Activated naive CD4-positive, alpha-beta T cell treated with anti-CD3 and anti-CD28 coated beads, Interleukin-2, amount 50 U/mL, for 16 hours (primary cell): ENCODE measurements at places on chromosomes 6 and 20.

DNA sequence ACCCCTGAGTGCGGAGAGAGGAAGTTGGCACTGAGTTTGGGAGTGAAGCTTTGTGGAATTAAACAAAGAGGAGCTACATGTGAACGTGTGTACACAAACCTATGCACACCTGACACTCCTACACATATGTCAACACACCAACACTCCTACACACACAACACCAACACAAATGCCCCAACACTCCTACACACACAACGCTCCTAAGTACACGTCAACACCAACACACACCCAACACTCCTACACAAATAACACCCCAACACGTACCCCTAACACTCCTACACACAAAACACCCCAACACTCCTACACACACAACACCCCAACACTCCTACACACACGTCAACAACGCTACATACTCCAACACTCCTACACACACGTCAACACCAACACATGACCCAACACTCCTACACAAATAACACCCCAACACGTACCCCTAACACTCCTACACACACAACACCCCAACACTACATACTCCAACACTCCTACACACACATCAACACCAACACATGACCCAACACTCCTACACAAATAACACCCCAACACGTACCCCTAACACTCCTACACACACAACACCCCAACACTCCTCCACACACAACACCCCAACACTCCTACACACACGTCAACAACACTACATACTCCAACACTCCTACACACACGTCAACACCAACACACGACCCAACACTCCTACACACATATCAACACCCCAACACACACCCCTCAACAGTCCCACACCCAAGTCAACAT lies 40.1 kb upstream of the ZBP1 start:
- no peak for DNase-seq

DNA sequence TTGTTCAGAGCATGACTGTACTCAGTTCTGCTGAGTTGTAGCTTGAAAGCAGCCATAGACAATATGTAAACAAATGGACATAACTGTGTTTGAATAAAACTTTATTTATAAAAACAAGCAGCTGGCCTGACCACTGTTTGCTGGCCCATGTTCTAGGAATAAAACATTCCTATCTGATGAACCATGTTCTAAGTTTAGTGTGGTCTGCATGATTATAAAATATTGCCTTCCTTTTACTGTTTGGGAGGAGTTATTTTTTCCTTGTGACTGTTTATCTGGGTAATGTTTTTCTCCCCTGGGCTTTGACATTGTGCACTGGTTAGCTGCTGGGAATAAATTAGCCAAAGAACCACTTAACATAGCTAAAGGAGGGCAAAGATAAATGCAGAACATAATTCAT lies 55.1 kb downstream of the CDS2 start:
- DNase-seq: no peak

- DNase-seq: no peak
Measured at GRCh38 chr6:28424163-28424562, 19.1 kb downstream of the ZSCAN23 start.

GRCh38 chr6:39997101-39997635 lies 62.9 kb upstream of the MOCS1 start:
- no peak for DNase-seq

DNA sequence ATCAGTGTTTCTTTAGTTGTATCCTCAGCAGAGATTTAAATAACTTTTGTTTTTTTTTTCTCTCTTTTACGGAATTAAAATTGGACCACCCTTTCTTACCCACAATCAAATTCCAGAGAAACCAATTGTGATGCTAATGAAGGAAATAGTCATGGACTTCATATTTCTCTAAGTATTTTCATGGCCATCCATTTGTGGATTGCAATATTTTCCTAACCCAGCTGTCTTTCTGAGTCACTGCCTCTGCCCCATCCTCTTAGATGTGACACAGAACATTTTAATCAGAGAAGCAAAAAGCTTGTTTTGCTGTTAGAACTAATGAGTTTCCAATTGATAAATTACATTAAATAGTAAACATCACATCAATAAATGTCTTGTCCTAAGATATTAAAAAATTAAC lies 405.5 kb upstream of the ADGRB3 start:
- DNase-seq: no peak

GRCh38 chr6:141700819-141701218 lies 431.9 kb upstream of the GJE1 start:
- no peak for DNase-seq

DNA sequence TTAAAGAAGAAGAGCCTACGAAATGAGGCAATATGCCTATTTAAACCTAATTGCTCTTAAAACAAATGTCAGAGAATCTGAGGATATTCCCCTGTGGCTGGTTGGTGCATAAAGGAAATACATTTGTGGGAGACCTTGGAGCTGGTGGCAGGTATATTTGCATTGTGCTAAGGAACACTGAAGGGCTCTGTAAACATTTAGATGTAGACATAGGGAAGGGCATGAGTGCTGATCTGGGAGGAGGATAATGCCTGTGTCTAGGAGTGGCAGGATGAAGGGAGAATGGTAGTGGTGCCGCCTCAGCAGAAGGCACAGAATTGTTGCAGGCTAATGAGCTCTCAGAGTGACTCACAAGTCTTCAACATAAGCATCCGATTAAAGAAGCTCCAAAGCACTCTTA lies 85.8 kb downstream of the CD164 start:
- no peak for DNase-seq

- DNase-seq: no peak
Measured at GRCh38 chr6:162306616-162307015, 420.9 kb downstream of the PRKN start.

DNA sequence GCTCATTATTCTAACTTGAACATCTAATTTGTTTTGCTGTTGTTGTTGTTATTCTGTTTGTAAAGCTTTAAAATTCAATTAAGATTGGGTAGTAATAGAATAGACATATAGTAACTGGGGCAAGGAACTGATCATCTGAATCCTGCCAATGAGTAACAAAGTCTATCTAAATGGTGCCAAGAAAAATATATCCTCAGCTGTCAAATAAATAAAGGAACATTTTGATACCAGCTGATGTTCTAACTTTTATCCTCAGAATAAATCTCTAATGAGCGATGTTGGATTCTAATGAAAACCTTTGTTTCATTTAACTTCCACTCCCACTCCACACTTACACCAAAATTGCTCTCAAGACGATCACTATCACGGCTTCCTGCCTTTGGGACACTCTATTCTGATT lies 210.9 kb downstream of the TINAG start:
- no peak for DNase-seq

GRCh38 chr20:14777591-14777990 lies 440.2 kb upstream of the FLRT3 start:
- no peak for DNase-seq

- DNase-seq: no peak
Measured at GRCh38 chr20:5156675-5157448, 30.1 kb downstream of the CDS2 start.

DNA sequence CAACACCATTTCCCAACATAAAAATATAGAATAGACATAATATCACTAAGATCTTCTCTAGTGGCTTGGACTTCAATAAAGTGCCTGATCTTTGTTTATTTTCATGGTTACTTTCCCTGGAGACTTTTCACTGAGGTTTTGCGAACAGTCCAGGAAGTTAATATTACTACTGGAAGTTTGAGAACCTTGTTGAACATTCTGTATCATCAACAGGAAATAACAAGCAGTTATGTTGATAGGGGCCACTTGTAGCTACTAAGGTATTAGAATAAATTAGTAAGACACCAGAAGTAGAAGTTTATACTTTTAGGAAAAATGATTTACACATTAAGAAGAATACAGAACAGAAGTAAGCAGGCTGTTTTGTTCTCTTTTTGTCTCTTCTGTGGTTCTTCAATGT lies 180.2 kb downstream of the TFAP2B start:
- DNase-seq: no peak

DNA sequence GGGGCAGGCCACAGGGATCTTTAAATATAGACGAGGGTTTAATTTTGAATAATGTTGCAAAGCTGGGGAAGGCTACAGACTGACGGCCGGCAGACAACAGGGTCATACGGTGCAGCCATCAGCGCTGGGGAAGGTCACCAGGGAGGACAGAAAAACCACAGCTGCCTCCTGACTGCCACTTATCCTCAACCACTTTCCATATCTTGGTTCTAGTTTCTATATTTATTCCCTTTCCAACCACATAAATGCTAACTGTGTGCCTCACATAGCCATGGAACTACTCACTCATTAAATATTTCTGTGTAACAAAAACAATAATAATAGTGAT lies 85.7 kb upstream of the AGPAT4 start:
- DNase-seq: no peak

DNA sequence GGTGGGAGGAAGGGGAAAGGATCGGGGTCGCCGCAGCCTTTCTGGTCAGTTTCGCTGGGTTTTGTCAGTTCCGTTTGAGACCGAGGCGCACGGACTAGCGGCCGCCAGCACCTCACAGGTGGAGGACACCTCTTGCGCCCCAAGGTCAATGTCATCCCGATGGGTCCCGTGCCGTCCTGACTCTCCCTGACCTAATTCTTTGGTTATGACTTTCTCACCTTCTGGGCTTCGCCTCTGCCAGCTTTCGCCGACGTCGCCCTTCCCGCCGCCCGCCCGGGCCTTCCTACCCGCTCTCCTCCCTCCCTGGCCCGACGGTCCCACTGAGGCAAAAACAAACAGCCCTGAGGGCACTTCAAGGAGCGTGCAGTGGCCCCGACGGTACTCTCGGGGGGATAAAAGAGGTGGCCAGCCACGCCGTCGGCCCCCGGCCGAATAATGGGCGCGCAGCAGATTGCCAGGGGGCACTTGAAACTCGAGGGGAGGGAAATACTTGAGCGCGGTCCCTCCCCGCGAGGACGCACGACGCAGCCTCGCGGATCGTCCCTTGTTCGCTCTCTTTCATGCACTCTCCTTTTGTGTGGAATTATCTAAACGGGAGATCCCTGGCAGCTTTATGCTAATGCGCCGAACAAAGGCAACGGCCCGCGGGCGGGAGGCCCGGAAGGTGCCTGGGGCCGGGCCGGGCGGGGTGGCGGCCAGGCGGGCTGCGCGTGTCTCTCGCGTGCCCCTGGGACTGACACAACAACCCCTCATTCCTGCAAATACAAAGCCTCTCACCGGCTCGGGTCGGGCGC lies 3.9 kb upstream of the INSM1 start:
- DNase-seq: no peak

GRCh38 chr6:151630387-151630786 lies 136.6 kb downstream of the CCDC170 start:
- DNase-seq: no peak

GRCh38 chr6:126153661-126154060 lies 167.3 kb downstream of the TRMT11 start:
- no peak for DNase-seq

GRCh38 chr6:109896341-109896740 lies 81.8 kb upstream of the GPR6 start:
- no peak for DNase-seq

DNA sequence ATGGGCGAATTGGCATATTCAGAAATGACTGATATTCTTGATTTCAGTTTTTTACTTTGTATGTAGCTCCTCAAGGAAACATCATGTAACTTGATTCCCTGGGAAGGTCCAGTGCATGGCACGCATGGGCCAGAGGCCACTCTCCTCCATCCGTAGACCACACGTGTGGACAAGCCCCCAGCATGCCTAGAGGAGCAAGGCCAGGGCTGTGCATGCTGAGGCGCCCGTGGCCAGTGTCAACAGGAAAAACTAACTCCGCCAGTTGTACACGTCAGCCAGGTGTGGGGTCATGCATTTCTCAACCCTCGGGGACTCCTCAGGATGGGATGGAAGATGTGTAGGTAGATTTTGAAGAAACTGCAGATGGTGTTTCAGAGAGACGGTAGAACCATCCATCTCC lies 37.8 kb upstream of the CD93 start:
- DNase-seq: no peak

GRCh38 chr6:32271429-32271828 lies 47.6 kb upstream of the NOTCH4 start:
- no peak for DNase-seq

GRCh38 chr6:144086959-144087358 lies 8.4 kb downstream of the SF3B5 start:
- DNase-seq: no peak

GRCh38 chr6:1129131-1129530 lies 182.8 kb upstream of the FOXQ1 start:
- no peak for DNase-seq

GRCh38 chr6:36577301-36577700 lies 16.9 kb upstream of the SRSF3 start:
- no peak for DNase-seq

DNA sequence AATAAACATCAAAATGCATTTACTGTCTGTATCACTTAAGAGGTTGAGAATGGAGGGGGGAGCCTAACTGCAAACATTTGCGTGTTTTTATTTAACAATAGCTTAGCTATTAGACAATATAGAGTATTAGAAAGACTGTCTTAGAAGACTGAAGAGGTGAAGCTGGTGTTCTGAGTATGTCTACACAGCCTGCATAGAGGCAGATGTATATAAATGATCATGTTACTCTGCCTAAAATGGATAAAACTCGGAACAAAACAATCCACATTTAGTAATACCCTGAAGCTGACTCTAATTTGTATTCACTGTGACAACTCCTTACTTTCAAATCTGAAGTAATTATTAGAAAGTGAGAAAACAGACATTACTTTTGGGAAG lies 181.9 kb downstream of the GMPR start:
- no peak for DNase-seq

- no peak for DNase-seq
Measured at GRCh38 chr20:24678351-24679106, 209.1 kb downstream of the SYNDIG1 start.

GRCh38 chr6:149405823-149406765 lies 6.0 kb downstream of the SUMO4 start:
- DNase-seq: no peak

DNA sequence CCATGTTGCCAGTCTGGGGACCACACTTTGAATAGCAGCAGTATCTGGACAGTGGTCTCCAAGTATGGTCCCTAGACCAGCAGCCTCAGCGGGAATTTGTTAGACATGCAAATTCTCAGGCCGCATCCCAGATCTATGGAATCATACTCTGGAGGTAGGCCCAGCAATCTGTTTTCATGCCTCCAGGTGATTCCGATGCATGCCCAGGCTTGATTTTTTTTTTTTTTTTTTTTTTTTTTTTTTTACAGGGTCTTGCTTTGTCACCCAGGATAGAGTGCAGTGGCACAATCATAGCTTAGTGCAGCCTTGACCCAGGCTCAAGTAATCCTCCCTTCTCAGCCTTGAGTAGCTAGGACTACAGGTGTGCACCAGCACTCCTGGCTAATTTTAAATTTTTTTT lies 682 bp upstream of the SLA2 start:
- no peak for DNase-seq

GRCh38 chr20:62401331-62401779 lies 5.7 kb downstream of the CABLES2 start:
- DNase-seq: no peak

GRCh38 chr6:3337521-3338350 lies 79.0 kb downstream of the PSMG4 start:
- DNase-seq: no peak

GRCh38 chr6:148471624-148472159 lies 129.1 kb downstream of the SASH1 start:
- no peak for DNase-seq

GRCh38 chr6:28335040-28335563 lies 846 bp downstream of the ZSCAN31 start:
- no peak for DNase-seq
